ENCODE measurements at places on chromosomes 3 and 15.

DNA sequence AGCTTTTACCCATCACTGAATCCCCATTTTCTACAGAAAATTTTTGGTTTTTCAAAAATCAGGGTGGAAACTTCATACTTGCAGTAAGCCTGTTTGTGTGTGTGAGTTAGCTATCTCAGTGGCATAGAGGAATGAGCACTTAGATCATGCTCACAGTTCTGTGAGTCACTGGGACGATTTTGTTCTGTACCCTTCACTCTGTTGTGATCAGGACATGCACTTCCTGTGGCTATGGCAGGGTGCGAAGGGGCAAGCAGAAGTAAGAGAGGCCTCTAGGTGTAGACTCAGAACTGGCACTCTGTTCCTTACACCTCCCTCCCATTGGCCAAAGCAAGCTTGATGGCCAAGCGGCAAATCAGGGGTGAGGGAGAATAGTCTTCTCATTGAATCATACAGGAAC, 11.6 kb downstream of the NIPA2 start:
- DNase-seq, result no peak

GRCh38 chr15:51809457-51809856, 20.0 kb upstream of the TMOD3 start:
- no peak for DNase-seq

DNA sequence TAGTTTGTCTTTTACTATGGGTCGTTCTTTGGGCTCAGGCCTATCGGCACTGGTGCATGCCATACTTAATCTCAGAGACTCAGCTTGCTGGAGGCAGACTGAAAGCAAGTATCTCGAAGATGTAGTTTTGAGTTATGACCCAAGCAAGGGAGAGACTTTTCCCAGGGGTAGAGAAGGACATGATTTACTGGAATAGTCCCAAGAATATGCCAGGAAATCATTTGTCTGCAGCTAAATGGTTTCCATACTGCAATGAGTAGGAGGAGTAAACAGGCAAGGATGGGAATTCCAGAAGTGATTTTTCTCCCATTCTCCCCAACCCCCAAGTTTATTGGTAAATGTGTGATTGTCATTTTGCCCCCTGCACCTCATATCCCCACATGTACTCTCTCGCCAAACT, 35.4 kb upstream of the LACTB start:
- DNase-seq, result no peak

- DNase-seq, result no peak
These were observed 606.7 kb upstream of the MDFIC2 start for GRCh38 chr3:70919091-70919490.

GRCh38 chr3:42723219-42723618, 20.6 kb upstream of the HHATL start:
- DNase-seq, result no peak

Measured in stimulated activated CD4-positive, alpha-beta T cell treated with anti-CD3 and anti-CD28 coated beads, Interleukin-1b, Interleukin-23, amount 100 ng/mL, for 1 hour (primary cell).